AG09319 (cell line): ENCODE measurements at places on chromosomes 7 and 10.

DNA sequence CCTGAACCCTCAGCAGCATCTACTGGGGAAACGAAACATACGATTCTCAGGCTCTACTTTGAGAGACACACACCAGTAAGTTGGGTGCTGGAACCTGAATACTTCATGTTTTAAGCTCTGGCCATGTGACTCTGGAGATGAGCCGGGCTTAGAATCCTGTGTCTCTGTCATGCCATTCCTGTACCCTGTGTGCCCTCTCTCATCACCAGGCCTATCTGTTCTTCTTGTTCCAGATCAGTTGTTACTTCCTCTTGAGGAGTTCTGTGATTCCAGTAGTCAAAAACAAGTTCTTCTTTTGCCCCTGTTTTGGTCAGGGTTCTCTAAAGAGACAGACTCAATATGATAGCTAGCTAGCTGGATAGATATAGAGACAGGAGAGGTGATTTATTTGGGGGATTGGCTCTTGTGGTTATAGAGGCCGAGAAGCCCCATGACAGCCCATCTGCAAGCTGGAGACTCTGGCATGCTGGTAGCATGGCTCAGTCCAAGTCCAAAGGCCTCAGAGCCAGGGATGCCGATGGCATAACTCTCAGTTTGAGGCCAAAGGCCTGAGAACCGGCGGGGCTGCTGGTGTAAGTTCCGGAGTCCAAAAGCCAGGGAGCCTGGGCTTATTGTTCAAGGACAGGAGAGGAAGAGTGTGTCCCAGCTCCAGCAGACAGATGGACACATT, 54.3 kb downstream of the CHN2 start:
- DNase-seq: no peak

DNA sequence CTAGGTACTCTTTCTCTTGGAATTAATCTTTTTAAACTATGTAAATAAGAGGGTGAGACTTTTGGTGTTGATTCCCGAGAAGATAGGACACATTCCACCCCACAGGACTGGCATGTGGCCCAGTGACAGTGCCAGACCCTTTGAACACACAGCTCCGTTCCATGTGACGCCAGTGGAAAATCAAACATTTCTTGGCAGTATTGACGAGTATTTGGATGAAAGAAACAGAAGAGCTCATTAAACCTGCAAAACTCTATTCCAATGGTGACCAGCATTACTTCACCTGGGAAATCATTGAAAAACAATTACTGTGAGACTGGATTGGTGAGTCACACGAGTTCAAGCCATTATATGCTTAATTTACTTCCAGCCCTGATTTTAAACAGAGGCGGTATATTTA, 25.8 kb downstream of the AKR1E2 start:
- DNase-seq: no peak

DNA sequence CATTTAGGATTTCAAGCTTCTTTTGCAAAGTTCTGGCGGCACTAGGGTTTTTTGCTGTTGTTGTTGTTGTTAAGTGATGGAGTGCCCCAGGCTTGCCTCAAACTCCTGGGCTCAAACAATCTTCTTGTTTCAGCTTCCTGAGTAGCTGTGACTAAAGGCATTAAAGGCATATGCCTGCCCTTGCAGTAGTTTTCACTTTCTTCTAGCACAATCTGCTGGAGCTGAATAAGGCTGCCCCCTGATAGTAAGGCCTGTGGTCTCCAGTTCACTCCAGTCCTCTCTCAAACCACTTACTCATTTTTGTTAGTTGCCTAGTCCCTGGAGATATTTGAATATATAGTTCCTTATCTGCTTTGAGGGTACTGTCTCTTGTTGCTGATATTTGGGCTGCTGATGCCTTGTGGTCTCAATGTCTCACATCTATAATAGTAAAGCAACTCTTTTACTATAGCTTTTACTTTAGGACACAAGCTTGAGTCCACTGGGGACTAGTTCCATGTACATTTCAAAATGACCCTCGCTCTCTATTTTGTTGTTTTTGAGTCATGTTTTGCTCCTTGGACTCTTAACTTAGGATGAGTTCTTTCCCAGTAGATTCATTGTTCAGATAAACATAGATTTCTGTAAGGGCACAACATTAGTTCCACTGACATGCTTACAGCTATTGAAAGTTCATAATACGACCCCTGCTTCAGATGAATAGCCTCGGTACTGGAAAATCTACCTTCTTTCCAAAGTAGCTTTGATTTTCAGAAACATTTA, 25.5 kb downstream of the PHF14 start:
- no peak for DNase-seq

GRCh38 chr7:83469491-83469890, 179.4 kb downstream of the SEMA3E start:
- DNase-seq: no peak

- DNase-seq: no peak
Measured at GRCh38 chr7:50436133-50436806, 13.9 kb downstream of the FIGNL1 start.

DNA sequence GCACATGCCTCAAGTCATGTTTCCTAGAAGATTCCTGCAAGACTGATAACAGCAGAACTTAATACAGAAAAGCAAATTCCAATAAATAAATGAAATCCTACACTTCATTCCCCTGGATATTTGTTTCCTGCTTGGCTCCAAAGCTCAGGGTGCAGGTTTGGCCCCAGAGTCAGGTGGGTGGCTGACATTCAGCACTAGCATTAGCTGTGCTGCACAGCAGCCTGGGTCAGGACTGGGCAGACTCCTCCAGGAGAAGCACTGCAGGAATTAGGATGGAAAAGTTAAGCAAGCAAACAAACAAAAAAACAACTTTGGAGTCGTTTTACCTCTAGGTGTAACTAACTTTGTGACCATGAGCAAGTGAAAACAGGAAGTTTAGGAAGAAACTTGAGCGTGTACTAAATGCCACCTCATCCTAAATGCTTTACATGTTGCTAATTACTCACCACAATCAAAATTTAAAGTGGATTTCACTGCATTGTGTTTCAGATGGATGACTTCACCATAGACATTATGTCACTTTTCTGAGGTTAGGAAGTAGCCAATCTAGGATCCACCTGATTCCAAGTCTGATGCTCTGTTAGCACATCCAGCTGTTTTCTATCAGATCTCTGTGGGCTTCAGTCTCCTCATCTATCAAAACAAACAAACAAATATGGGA, 239.4 kb downstream of the C7orf25 start:
- DNase-seq: no peak

- DNase-seq: no peak
Measured at GRCh38 chr7:159143780-159144757, 598 bp downstream of the VIPR2 start.

- no peak for DNase-seq
Measured at GRCh38 chr7:129553899-129554461, 51.6 kb downstream of the SMKR1 start.

- DNase-seq: no peak
Measured at GRCh38 chr10:397321-398068, 262.2 kb downstream of the ZMYND11 start.
